ENCODE measurements at places on chromosomes 3 and 15.

- DNase-seq: no peak
Measured at GRCh38 chr3:4845882-4846281, 133.4 kb upstream of the BHLHE40 start.

DNA sequence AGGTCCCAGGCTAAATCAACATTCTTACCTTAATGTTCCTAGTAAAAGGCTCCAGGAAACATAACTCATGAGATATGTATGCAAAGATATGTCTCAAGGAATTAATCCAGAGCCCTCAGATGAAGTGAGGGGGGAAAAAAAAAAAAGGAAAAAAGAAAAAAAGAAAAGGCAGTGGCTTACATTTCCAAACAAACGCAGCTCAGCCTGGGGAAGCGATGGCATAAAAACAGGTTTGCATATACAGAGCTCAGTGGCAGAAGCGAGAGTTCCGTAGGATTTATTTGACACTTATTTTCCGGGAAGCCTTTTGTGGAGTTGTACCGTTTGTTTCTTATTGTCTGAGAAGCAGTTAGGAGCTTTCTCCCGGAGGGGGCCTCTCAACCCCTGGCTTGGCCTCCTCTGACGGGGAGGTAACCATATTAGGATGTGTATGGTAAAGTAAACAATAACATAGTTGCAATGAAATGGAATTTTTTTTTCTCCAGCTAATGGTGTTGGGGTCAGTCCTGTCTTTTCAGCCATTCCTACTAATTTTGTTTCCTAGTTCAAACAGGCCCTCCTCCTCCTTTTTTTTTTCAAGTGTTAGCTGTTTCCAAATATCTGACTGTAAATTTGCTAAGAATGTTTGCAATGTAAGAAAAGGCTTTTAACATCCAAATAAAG lies 338.6 kb downstream of the FOXP1 start:
- DNase-seq: no peak

- no peak for DNase-seq
Measured at GRCh38 chr15:63287109-63287508, 9.7 kb downstream of the APH1B start.

GRCh38 chr15:91881569-91882297 lies 28.2 kb downstream of the SLCO3A1 start:
- no peak for DNase-seq

DNA sequence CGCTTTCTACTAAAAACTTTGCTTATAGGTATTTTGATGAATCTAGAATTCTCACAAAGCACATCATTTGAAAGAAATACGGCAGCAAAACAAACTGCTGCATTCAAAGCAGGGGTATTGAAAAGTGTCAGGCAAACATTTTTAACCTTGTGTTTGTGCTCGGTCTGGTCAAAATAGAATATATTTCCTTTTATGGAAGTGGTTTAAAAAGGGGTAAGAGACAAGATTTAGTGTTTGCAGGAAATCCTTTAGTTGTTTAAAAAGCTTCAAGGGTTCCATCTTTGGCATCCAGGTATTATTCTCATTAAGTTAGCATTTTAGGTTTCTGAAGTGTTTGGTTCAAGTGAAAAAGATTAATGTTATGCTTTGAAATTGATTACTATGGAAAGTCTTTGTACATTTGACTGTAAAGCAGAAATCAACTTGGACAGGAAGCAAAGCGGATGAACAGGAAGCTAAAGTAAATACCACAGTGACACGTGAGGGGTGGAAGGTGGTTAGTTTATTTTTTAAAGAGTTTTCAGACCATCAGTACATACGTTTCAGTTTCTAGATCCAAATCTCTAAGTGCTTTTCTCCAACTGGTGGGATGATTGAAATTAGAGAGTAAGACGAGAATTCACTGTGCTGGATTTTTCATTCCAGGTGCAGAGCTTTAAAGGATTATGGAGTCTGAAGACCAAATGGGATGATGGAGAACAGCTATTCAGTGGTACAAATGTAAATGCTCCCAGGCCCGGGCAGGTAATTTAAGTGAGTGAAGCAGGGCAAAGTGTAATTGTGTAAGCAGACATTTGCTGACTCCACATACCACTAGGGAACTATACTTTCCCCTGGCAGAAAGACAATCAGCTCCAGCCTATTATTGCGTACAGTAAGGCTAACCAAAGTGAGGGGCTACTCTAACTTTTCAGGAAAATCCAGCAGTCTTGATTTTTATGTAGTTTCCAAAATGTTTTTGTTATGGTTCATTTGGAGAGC lies 341.8 kb upstream of the TBL1XR1 start:
- no peak for DNase-seq

DNA sequence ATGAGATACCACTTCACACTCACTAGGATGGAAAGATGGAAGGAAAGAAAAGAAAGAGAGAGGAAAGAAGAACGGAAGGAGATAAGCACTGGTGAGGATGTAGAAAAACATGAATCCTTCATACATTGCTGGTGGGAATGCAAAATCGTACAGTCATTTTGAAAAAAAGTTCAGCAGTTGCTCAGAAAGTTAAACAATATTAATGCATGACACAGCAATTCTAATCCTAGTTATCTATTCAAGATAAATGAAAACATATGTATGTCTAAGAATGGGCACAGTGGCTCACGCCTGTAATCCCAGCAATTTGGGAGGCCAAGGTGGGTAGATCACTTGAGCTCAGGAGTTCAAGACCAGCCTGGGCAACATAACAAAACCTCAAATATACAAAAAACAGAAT lies 59.1 kb downstream of the SENP7 start:
- no peak for DNase-seq

GRCh38 chr3:46731795-46732194 lies 14.1 kb upstream of the PRSS50 start:
- no peak for DNase-seq
